ENCODE measurements at places on chromosomes 5 and 9.

GRCh38 chr5:72040513-72040912, 66.8 kb upstream of the MAP1B start:
- no peak for DNase-seq

DNA sequence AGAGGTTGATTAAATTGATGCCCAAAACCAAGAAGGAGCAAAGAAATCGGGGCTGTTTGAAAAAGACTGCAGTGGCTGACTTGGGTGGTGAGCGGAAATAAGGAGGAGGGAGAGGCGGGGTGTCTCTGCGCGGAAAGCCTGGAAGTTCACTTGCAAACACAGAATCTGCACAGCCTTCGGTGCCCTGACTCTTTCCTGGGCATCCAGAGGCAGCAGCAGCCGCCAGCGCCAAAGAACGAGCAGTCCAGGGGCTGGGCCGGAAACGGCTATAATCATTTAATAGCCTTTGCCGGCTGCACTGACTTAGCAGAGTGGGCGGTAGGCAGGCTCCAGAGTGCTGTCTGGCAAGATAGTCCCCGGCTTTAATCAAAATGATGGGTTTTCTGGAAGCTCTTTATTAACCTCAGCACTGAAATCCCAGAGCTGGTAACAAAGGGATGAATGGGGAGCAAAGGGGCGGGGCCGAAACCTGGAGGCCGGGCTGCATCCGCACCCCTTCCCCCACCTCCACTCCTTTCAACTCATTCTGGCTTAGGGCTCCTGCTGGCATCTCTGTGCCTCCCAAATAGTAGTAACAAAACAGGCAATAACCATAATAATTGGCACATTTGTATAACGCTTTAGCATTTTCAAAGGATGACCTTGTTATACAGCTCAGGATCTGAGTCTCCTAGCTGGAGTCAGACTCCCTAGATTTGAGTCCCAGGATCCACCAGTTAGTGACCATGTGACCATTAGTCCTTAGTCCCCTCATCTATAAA, 35.7 kb downstream of the PCDHAC2 start:
- no peak for DNase-seq

- no peak for DNase-seq
These were observed 31.4 kb upstream of the SPTLC1 start for GRCh38 chr9:92146610-92147009.

GRCh38 chr5:149824120-149824519, 94.0 kb downstream of the PPARGC1B start:
- DNase-seq, result no peak

DNA sequence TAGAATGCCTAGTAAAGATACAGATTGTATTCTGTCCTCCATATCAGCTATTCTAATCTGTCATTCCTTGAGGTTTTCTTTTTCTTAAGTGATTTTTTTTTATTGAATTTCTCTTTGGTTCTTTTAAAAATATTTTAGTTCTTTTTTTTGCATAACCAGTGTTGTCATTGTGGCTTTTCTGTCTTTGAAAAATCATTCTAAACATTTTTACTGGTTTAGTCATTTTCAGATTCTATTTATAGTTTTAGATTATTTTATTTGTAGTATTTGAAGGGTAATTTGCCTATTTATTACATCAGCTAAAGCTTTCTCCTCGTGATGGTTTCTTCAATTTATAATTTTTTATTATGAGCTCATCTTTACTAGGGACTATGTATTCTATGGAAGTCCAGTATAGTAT, 78.1 kb downstream of the NDUFAF2 start:
- no peak for DNase-seq

DNA sequence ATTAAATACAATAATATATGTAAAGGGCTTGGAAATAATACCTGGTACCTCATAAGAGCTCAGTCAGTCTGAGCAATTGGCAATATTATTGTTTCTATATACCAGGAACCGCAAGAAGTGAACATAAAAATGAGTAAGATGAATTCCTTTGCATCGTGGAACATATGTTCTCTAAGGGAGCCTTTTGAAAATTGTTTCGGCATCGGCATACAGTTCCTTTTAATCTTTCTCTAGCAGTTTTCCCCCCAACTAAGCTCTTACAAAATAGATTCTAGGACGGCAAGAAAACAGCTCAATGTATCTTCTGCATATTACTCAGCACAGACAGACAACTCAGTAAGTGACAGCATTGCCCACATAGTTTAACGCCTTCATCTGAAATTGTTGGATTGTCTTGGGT, 426.6 kb upstream of the WWC1 start:
- DNase-seq, result no peak

DNA sequence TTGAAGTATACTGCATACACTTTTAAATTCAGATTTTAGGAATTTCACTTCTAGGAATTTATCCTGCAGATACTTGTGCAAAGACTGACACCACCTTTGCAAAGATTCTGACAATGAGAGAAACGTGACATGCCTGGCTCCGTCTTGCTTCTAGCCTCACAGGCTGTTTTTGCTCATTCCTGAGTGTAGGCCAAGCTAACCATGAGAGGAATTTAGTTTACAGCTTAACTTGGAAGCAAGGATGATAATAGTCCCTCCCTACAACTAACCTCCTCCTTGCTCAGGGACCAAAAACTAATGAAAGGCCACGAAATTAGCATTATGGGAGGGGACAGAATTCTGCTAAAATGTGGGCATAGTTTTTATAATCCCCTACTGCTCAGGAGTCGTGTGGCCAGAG, 31.1 kb downstream of the C5orf22 start:
- DNase-seq, result no peak

GRCh38 chr5:8376478-8376877, 507.5 kb downstream of the MTRR start:
- no peak for DNase-seq

DNA sequence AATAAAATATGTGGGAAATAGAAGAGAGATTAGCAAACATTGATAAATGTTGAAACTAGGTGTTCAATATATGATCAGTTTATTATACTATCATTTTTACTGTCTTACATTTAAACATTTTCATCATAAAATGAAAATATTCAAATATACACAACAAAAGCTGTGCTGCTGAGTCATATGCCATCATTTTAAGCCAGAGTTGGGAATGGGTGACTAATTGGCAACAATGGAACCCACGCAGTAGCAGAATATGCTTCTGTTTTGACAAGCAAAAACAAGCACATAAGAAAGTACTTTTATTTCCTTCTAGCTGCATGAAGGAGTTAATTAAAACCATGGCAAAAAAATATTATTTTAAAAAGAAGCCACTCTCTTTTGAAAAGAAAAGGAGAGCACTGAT, 340.0 kb upstream of the EDIL3 start:
- DNase-seq, result no peak

- no peak for DNase-seq
These were observed 107.6 kb upstream of the COL5A1 start for GRCh38 chr9:134533850-134534588.

- no peak for DNase-seq
These were observed 3.8 kb downstream of the NDUFA8 start for GRCh38 chr9:122155796-122156195.

Data from activated T-cell treated with anti-CD3 and anti-CD28 coated beads for 4 hours (primary cell).